ENCODE measurements at places on chromosomes 6 and 20.
A peak's percentile ranks its signal among the peaks of the same experiment; 100 is the strongest.

DNA sequence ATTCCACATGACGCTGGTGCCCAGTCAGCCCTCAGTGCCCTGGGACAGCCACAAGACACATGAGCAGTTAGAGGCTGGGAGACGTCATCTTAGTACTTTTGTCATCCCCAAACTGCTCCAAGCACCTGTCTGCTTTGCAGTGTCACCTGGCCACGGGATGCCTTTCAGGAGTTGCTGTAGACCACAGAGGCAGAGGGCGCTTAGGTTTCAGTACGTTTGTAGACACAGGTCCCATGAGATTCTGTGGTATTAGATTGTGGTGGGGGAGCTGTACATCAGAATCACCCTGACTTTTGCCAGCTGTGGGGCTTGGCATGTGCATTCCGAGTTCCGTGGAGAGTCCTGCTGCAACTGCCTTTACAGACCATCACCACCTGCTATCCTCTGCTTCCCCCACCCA lies 16.7 kb downstream of the MAVS start:
- no peak for DNase-seq

- no peak for DNase-seq
These were observed 127.2 kb downstream of the CD109 start for GRCh38 chr6:73823046-73823735.

GRCh38 chr6:77313595-77313994 lies 149.7 kb downstream of the HTR1B start:
- DNase-seq: no peak

DNA sequence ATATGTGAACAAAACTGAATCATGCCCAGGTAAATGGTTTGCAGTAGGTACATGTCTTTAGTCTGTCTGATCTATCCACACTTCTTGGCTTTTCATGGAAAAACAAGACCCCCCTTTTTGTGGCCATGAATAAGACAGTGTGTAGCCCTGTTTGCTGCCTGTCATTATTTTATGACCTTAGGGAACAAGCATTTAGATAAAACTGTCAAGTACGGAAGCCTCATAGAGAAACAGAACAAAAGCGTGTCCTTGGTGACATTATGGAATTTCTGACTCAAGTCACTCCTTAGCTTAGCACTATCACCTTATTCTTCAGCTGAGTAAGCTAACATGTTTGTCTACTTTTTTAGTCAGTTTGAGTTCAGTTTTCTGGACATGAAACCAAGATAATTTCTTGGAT lies 476.2 kb downstream of the ADGRB3 start:
- DNase-seq: no peak

- no peak for DNase-seq
These were observed 10.2 kb downstream of the NAPB start for GRCh38 chr20:23410916-23411695.

- no peak for DNase-seq
These were observed 88.9 kb downstream of the PHIP start for GRCh38 chr6:78989191-78989590.

GRCh38 chr6:84536885-84537638 lies 227.3 kb downstream of the TBX18 start:
- no peak for DNase-seq

- no peak for DNase-seq
These were observed 157.4 kb downstream of the HACE1 start for GRCh38 chr6:104702126-104702841.

DNA sequence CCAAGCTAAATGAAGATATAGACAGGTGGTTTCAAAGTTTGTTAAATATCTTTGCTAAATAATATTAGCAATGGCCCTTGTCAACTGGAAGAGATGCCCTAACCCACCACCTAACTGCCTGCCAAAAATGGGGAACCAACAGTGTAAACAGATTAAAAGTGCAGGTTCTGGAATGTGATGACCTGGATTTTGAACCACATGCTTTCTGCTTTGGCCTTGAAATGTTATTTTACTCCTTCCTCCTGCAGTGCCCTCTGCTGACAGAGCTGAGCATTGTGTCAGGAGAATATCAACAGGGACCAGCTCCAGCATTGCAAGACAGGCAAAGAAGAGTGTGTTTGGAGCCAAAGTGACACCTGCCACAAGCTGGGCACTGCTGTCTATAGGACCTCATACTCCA lies 226.6 kb downstream of the MYLK4 start:
- DNase-seq: no peak

GRCh38 chr6:111973118-111973761 lies 80.7 kb upstream of the CCN6 start:
- peak; percentile 91 for DNase-seq
